ENCODE measurements at places on chromosomes 16 and 17.
A peak's percentile ranks its signal among the peaks of the same experiment; 100 is the strongest.

GRCh38 chr17:73017658-73018057, 74.8 kb downstream of the SLC39A11 start:
- no peak for DNase-seq

DNA sequence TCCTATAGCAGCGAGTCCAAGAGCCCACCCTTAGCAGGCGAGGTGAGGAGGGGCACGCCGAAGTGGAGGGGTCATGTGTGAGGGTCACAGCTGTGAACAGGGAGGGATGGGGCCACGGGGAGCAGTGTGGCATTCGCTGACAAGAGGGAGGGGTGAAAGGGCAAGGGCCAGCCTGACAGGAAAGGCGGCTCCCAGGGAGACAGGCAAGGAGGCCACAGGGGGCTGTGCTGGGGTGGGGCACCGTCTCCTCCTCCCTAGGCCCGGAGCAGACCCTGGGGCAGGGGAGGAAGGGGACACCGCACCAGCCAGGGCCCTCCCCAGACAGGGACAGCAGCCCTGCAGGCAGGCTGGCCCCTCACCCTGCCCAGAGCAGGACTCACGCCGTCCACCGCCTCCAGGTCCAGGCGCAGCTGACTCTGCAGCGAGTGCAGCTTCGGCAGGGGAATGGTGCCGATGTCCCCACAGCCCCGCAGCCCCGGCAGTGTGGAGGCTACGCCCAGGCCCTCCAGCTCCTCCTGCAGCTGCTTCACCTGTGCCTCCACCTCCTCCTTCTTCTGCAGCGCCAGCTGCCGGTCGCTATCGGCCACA, 15.1 kb downstream of the GNPTG start:
- no peak for DNase-seq

GRCh38 chr17:31907342-31907962, 5.9 kb upstream of the UTP6 start:
- DNase-seq, result no peak

- DNase-seq, result no peak
Measured at GRCh38 chr17:69574257-69575197, 160.0 kb downstream of the MAP2K6 start.

DNA sequence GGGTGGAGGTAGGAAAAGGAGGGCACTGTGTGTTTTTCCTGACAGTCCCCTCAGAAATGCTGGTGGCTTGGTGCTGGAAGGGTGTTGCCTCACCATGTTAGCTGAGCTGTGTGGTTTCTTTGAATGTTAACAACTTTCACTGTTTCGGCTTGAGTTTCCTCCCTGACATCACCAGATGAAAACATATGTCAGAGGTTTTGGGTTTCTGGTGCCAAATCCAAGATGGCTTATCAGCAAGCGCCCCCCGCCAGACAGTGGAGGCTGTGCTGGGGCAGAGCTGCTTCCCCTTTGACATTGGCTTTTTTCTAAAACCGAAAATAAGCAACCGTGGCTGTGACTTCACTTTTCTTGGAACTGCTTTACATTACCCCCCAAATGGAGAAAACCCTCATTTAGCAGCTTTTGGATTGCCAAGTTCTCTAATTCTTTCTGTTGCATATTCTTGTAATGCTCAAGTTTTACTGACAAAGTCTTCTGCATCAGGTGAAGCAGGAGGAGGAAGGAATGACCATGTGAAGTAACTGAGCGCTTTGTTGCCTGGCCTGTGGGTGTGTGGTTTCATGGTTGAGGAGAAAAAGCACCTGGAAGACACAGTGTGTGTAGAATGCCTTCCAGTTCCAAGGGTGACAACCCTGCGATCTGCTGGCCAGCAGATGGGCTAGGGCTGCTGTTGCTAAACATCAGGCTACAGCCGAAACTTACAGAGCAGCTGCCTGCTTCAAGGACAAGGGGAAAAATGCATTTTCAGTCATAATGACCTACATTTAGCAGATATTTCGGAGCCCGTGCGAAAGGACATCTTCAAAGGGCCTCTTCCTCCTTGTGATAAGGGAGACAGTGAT, 9.7 kb downstream of the RMI2 start:
- peak; percentile 74 for DNase-seq

GRCh38 chr17:44914698-44915271, 515 bp downstream of the GFAP start:
- DNase-seq, result no peak

DNA sequence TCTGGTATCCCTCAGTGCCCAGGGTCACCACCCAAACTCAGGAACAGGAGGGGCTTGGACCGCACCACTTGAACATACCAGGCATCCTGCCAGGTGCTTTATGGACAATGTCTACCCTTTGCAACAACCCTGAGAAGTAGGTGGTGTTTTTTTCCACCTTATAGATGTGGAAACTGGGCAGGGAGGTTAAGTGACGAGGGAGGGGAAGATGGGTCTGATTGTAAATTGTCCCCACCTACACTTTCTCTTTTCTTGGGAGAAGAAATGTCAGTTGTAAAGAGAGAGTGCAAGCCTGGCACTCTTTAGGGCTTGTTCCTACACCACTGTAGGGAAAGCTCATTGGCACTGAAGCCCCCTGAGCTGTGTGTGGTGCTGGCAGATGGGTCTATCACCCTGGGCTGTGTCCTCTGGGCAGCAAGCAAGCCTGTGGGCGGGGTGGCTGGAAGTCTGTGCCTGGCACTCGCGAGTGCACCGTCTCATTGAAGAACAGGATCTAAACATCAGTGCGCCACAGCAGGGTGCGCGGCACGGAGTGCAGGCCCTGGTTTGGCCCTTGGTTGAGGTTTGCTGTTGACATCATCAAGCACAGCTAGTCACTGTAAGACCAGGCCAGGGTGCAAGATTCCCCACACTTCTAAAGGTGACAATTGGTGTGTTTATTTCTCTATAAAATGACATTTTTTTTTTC, 15.1 kb downstream of the NOD2 start:
- DNase-seq, result no peak

DNA sequence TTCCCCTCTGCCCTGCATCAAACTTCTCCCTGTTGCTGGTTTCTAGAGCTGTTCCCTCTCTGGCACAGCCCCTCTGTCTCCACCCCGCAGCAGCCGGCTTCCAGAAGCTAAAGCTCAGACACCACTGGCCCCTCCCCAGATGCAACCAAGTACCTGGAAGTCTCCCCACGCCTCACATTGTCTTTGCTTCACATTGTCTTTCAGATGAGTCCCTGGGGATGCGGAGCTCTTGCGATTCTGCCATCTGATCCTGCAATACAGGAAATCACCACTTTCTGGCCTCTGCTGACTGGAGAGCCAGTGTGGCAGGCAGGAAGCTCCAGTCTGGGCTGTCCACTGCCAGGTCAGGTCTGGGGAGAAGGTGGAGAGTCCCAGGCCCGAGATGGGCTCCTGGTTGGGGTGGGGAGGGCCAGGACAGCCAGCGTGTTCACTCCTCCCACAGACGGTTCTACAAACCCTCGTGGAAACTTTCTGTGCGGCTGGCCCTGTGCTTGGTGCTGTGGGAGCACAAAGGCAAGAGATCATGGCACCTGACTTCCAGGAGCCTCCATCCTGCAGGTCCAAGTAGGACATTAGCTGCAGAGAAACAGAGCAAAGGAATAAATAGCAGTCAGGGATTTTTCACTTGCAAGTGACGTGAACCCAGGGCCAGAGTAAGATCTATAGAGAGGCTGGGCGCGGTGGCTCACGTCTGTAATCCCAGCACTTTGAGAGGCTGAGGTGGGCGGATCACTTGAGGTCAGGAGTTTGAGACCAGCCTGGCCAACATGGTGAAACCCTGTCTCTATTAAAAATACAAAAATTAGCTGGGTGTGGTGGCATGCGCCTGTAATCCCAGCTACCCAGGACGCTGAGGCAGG, 47.9 kb upstream of the MAP3K14 start:
- no peak for DNase-seq

GRCh38 chr17:82876602-82877379, 37.0 kb upstream of the ZNF750 start:
- no peak for DNase-seq

- no peak for DNase-seq
Measured at GRCh38 chr17:6165806-6166205, 95.6 kb downstream of the WSCD1 start.

GRCh38 chr17:79684132-79684985, 46.4 kb upstream of the ENPP7 start:
- no peak for DNase-seq

- peak; percentile 41 for DNase-seq
Measured at GRCh38 chr16:56732832-56733231, 2.9 kb downstream of the NUP93 start.

DNA sequence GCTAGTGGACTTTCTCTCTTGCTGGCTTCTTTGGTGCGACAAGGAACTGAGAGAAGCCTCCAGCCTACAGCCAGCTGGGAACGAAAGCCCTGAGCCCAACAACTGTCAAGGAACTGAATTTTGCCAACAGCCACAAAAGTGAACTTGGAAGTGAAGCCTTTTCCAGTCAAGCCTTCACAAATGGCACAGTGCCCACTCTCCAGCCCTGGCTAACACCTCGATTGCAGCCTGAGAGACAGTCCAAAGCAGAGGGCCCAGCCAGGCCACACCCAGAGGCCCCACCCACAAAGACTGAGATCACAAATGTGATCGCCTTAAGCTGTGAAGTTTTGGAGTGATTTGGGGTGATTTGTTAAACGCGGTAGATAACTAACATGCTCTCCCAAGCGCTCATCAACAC, 244.6 kb upstream of the SDK2 start:
- no peak for DNase-seq

- no peak for DNase-seq
Measured at GRCh38 chr17:17661834-17662385, 19.3 kb upstream of the RAI1 start.

- peak; percentile 41 for DNase-seq
Measured at GRCh38 chr17:42111871-42112551, 503 bp downstream of the DHX58 start.

DNA sequence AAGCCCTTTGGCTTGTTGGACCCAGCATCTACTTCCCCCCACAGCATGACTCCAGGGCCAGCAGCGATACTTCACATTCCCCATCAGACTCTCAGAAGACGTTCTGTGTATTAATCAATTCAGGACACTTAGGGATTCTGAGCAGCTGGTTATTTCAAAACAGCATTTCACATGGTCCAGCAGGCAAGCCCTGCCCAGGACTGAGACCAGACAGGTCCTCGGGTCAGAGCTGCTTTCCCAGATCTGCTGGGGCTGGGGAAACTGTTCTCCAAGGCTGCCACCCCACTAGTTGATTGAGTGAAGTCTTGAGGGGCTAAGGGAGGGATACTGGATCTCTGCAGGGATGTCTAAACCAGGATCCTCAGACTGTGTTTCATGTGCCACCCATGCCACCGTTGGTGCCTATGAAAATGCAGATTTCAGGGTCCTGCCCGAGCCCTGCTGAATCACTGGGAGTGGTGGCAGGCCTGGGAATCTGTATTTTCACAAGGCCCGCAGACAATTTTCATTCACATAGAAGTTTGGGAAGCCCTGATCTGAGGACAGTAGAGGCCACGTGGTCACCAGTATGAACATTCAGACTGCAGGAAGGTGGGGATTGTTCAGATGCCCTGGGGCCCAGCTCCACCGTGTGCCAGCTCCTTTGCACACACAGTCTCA, 40.6 kb upstream of the CDH5 start:
- no peak for DNase-seq

DNA sequence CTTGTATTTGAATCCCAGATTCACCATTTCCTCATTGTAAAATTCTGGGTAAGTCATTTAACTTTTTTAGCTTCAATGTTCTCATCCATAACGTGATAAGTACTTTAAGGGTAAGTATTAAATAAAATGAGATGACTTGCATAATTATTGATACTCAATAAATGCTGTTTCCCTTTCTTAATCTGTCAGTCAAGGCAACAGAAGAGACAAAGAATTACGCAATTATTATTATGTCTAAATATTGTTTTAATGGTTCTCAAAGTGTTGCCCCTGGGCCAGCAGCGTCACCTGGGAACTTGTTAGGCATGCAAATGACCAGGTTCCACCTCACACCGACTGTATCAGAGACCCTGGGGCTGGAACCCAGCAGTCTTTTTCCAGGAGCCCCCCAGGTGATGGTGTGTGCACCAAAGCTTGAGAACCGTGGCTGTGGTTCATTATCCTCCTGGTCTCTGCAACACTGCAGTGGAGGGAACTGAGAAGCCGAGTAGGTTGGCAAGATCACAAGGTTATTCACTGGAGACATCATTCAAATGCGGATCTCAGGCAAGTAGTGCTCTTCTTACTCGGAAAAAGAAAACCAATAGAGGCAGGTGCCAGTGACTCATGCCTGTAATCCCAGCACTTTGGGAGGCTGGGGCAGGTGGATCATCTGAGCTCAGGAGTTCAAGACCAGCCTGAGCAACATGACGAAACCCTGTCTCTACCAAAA, 43.5 kb downstream of the LYRM9 start:
- no peak for DNase-seq

DNA sequence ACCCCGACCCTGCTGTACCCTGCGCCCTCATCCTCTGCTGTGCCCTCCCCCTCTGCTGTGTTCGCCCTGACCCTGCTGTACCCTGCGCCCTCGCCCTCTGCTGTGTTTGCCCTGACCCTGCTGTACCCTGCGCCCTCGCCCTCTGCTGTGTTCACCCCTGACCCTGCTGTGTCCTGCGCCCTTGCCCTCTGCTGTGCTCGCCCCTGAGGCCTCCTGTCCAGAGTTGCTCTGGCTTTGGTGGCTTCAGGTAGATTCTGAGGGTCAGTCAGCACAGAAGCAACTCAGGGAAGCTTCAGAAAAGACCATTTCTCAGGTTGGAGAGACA, 11.5 kb downstream of the ZNF276 start:
- DNase-seq, result no peak

- no peak for DNase-seq
Measured at GRCh38 chr17:77492446-77493237, 351.9 kb downstream of the SEC14L1 start.

GRCh38 chr17:58329035-58329809, 627 bp upstream of the TSPOAP1 start:
- peak; percentile 79 for DNase-seq

DNA sequence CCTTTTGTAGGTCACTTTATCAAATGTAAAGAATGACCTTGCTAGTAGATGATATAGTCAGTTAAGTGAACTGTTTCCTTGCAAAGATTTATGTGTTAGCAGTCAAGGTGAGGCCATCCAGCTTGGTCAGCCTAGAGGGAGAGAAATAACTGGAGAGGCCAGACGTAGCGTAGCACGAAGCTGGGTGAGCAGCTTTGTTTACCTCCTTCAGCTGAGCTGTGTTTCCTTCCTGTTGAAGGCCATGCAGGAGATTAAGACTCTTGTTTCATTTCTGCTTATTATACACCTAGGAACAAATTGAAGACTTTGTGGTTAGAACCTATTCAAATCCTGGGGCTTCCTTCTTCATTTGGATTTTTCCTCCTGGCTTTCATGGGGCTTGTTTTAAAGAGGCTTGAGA, 267.1 kb downstream of the PHKB start:
- no peak for DNase-seq

DNA sequence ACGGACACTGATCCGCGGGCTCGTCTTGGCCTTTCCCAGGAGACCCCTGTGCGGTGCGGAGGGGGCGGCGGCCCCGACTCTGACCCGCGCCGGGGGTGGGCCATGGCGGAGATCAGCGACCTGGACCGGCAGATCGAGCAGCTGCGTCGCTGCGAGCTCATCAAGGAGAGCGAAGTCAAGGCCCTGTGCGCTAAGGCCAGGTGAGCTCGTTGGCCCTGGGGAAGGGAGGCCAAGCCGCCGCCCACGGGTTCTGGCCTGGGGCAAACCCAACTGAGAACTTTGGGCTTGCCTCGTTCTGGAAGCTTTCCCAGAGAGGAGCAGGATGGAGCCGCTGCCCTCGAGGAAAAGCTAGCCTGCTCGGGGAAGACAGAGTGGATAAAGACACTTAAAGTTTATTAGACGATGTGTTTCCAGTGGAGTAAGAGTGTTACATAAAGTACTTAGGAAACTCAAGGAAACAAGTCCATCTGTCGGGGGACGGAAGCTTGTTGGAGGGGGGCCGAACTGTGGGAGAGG, 540 bp downstream of the PPP4C start:
- no peak for DNase-seq
